CD4-positive, alpha-beta memory T cell (primary cell): ENCODE measurements at places on chromosomes 12 and 14. TPM values are rescaled to one million over a fixed set of nuclear protein-coding genes. Genes with fewer than 3 reads are reported as not detected.

GRCh38 chr14:67420102-67420739 lies 8.3 kb upstream of the PLEK2 start:
- H3K4me1 ChIP-seq = no peaks in the 10 kb centered on the region
- H3K27me3 ChIP-seq = no peaks in the 10 kb centered on the region
- H3K36me3 ChIP-seq = no peaks in the 10 kb centered on the region

GRCh38 chr12:58710901-58711300 lies 209.4 kb downstream of the LRIG3 start:
- DNase-seq = no peak
- H3K27me3 ChIP-seq = no peaks in the 10 kb centered on the region
- H3K4me1 ChIP-seq = no peaks in the 10 kb centered on the region
- H3K4me3 ChIP-seq = no peak overlapping the region

- H3K36me3 ChIP-seq = no peaks in the 10 kb centered on the region
- no peak overlapping the region for H3K4me3 ChIP-seq
- H3K4me1 ChIP-seq = no peaks in the 10 kb centered on the region
- no peak overlapping the region for H3K27ac ChIP-seq
- no peak for DNase-seq
Measured at GRCh38 chr14:28630100-28630499, 136.5 kb upstream of the FOXG1 start.

DNA sequence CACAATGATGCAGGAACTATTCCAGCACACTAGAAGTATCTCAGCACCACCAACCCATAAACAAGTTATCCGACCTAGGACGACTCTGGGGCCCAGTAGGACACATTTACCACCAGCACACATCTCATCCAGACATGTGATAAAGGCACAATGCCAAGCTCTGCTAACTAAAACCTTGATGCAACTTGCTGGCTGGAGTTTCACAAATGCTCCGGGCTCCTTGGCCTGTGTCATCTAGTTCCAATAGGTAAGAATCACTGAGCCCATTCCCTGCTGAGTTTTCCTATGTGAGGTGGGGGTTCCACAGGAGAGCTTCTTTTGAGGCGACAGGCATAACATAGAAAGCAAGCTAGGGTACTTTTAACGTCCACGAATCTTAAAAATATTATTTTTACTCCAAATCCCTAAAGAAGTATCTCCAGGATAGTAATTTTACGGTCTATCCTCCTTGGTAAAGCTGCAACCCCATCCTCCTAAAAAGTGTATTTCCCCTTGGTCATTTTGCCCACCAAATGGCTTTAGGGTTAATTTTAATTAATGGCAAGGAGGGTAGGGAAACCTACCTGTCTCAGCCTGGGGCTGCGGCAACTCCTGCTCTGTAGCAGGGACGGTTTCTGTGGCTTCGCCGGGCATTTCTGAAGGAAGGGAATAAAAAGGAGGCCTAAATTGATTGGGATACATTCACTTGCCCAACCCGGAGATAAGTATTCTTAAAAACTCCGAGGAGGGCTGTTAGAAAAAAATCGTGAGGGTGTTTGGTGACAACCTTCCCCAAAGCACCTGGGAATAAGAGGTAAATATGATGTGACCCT lies 1.0 kb downstream of the NACA start:
- peak overlapping the region; percentile 90 for H3K4me3 ChIP-seq
- H3K4me1 ChIP-seq = peaks cover 64% of the 10 kb centered on the region
- peak overlapping the region; percentile 90 for H3K27ac ChIP-seq
- no peaks in the 10 kb centered on the region for H3K27me3 ChIP-seq
- H3K36me3 ChIP-seq = peaks cover 39% of the 10 kb centered on the region

DNA sequence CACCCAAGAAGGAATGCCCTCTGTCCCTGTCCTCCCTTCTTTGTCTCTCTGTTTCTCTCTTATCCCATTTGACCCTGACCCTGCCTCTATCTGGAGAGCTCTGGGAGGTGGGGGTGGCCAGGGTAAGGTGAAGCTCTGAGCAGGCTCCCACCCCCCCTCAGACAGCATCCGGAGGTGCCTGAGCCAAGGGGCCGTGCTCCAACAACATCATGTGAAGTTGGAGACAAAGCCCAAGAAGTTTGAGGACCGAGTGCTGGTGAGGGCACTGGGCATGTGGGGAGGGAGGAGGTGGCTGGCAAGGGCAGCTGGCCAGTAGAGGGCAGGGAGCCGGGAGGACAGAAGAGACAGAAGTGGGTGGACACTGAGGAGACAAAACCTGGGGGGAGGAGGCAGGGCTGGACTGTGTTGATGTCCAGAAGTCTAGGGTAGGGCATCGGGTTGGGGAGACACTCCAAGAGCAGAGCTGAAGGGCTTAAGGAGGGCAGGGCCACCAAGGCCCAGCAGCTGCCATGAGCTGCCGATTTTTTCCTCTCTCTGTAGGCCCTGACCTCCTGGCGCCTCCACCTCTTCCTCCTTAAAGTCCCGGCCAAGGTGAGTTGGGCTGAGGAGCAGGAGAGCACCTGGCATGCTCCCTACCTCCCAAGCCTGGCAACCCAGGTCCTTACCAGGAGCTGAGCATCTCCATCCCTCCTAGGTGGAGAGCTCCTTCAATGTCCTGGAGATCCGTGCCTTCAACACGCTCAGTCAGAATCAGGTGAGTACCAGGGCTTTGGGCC lies 1.9 kb downstream of the CARMIL3 start:
- no peaks in the 10 kb centered on the region for H3K36me3 ChIP-seq
- DNase-seq = no peak
- no peak overlapping the region for H3K27ac ChIP-seq
- no peak overlapping the region for H3K4me3 ChIP-seq

GRCh38 chr14:94129111-94129757 lies at the start of gene IFI27L2:
TSS of gene IFI27L2 (minus strand) at chr14:94129604. CDS start at chr14:94129564, 40 bp downstream.
- peaks cover 18% of the 10 kb centered on the region for H3K4me1 ChIP-seq
- H3K4me3 ChIP-seq = peak within 1 kb of the TSS; percentile 82

SMIM41 gene
- not detected for polyA plus RNA-seq

IFNG-AS1 gene
- polyA plus RNA-seq = 11.3 TPM

TDRD9 gene
- polyA plus RNA-seq = 0.89 TPM

CLEC4A gene
- polyA plus RNA-seq = 1.2 TPM

DPPA3 gene
- not detected for polyA plus RNA-seq

IRAK3 gene
- 0.14 TPM for polyA plus RNA-seq
